ENCODE measurements at places on chromosomes 5 and 9. TPM values are rescaled to one million over a fixed set of nuclear protein-coding genes. Genes with fewer than 3 reads are reported as not detected.

Gene REEP5
- 33.8 TPM for total RNA-seq

Gene AK1
- total RNA-seq, result 46.5 TPM

Gene ARL14EPL
- not detected for total RNA-seq

Gene SNX18
- 26.3 TPM for total RNA-seq

Gene SPACA9
- 3.6 TPM for total RNA-seq

Gene MAPKAP1
- total RNA-seq, result 61.9 TPM

Gene PTPRD
- 124 TPM for total RNA-seq

DNA sequence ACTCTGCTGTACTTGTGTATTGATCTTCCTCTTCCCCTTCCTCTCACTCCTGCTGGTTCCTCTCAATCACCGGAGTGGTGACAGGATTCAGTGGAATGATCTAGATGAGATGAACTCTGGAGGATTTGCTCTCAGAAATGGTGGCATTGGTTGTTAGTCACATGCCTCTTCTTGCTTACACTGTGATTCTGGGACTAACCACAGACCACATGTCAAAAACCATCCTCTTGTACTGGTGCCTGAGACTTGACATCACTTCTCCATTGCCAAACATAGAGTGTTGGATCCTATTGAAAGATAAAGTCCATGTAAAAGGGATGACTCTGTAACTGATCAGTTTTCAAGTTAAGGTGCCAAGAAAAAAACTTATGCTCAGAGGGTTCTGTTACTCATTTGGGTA is 506.5 kb downstream of the DMAC1 start:
- no peak for DNase-seq

GRCh38 chr9:88932766-88933165 is 58.5 kb upstream of the S1PR3 start:
- DNase-seq, result no peak

- DNase-seq, result no peak
Observed at GRCh38 chr5:123790226-123790625, 278.2 kb downstream of the CSNK1G3 start.

GRCh38 chr9:129221233-129221632 is 43.2 kb upstream of the IER5L start:
- DNase-seq, result no peak

GRCh38 chr5:181120306-181120705 is 10.7 kb downstream of the OR2V1 start:
- no peak for DNase-seq

DNA sequence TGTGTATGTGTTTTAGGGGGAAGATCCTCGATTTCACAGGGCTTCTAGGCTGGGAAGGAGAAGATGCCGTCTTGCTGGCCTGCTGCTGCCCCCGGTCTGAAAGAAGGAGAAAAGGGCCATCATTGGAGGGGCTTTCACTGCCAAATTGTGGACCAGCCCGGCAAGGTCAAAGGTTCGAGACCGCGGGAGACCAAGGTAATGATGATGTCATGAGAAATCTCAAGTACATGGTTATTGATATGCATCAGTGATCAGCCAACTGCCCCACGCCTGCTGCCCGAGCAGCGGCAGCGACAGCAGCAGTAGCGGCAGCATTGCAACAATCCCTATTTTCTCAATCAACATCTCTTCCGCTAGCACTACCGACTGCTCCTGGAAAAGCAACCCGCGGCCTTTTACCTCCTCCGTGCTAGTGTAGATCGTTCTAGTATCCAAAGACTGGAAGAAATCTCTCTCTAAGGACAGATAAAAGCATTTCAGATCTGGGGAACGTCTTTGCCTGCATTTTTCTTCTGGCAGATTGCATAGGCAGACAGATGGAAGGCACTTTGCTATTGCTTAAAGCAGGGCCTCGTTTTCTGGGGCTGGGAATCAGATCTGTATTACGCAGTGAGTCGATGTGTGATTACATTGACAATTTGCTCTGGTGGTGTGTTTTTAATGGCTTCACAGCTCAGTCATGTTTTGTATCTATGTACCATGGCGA is 215.3 kb downstream of the MEF2C start:
- no peak for DNase-seq

DNA sequence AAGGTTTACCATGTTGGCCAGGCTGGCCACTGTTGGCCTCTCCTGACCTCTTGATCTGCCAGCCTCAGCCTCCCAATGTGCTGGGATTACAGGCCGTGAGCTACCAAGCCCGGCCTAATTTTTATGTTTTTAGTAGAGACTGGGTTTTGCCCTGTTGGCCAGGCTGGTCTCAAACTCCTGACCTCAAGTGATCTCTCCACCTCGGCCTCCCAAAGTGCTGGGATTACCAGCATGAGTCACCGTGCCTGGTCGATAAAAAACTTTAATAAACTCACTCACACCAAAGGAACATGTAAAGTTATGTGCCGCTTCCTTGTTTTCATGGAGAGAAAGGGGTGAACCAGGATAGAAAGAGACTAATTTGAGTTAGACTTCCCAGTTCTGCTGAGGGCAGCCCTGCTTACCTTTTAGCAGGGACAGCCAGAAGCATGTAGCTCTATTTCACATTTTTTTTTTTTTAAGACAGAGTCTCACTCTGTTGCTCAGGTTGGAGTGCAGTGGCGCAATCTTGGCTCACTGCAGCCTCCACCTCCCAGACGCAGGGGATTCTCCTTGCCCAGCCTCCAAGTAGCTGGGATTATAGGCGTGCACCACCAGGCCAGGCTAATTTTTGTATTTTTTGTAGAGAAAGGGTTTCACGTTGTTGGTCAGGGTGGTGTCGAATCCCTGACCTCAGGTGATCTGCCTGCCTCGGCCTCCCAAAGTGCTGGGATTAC is 11.4 kb upstream of the HAUS6 start:
- no peak for DNase-seq

GRCh38 chr9:10250219-10250618 is 362.6 kb downstream of the PTPRD start:
- DNase-seq, result no peak

GRCh38 chr9:130846487-130847305 is 11.6 kb downstream of the ABL1 start:
- DNase-seq, result no peak

- DNase-seq, result no peak
Observed at GRCh38 chr5:80481019-80481893, 6.6 kb upstream of the FAM151B start.

GRCh38 chr9:135492886-135493669 is 7.4 kb upstream of the MRPS2 start:
- no peak for DNase-seq

- no peak for DNase-seq
Observed at GRCh38 chr9:123927625-123928532, 2.0 kb downstream of the DENND1A start.

GRCh38 chr5:141986072-141986471 is 17.2 kb downstream of the RNF14 start:
- DNase-seq, result no peak
